ENCODE measurements at places on chromosomes 5 and 9.

- no peak for DNase-seq
These were observed 7.0 kb downstream of the HEMGN start for GRCh38 chr9:97930972-97931371.

DNA sequence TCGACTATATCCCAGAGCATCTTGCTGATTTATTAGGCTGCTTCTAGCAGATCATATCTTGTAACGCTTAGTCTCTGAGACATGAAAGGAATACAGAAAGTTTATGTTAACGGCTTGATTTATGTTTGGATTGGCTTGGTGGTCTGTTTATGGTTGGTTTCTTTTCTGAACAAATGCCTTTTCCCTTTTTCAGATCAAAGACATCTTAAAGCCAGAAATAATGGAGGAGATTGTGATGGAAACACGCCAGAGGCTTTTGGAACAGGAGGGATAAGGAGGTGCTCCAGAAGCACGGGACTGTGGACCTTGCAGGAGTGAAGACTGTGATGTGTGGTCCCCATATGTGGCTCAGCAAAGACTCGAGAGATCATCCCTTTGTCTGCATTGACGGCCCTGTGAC lies 9.9 kb downstream of the EXOSC2 start:
- no peak for DNase-seq

GRCh38 chr5:172411484-172412072 lies 42.7 kb downstream of the SH3PXD2B start:
- DNase-seq = no peak

DNA sequence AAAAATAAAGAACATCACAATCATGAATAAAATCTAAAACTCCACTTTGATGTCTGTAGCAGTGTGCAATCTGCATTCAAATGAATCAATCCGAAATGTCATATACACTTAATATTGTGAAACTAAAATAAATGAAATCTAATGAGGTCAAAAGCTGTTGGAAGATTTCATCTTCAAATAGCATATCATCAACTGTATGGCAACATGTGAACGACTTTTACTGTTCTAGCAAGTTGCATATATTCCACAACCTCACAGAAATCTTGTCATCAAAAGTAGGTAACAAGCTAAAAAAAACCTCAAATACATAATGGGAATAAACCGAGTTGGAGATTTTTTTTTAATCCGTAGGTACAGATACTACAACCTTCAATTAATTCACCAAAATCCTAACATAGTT lies 1.2 kb downstream of the PTBP3 start:
- no peak for DNase-seq

DNA sequence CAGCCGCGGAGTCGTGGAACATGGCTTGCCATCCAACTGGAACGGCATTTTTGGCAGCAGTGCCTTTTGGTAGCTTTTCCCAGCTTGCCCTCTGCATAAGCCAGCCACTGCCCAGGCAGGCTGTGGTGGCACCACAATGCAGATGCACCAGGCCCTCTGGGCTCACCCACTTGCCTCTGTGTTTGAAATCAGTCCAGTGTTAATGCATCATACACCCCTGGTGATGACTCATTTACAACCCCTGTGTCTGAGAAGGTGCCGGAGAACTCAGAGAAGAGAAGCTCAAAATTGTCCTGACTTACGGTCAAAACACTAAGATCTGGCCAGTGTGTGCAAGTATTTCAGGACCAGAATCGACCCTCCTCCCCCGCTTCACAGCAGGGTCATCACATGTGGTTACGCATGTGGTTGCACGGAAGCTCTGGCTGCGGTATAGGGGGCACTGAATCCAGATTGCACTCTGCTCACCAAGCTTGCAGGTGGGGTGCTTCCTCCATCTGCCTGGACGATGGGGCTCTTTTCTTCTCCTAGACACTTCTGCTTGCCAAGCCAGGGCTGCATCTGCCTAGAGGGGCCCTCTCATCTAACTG lies 66.5 kb upstream of the SMIM15 start:
- DNase-seq = no peak

DNA sequence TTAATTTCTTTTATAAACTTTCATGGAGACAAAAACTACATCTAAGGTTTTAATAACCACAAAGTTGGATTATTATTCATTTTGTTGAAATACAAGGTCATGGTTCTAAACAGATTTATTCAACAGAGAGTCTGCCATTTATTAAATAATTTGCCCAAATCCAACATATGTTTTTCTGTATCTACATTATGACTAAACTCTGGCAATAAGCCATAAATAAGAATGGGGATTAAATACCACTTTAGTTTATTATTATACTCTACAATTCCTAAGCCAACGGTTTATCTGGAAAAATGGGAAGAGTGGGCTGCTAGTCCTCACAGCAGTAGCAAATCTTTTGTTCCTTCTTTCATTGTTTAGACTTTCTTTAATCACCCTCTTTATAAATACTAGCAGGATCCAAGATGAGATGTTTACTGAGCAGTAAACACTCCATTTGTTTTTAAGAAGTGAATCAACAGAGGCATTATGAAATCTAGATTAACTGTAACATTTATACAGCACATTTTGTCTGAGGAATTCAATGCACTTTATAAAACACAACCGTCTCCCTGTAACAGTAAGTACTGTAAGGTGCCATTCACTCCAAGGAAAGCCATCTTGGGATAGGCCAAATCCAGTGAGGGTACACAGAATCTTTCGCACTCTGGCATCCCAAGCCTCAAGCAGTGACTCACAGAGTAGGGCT lies 89.7 kb downstream of the DROSHA start:
- no peak for DNase-seq

- DNase-seq = no peak
These were observed 522.6 kb downstream of the HINT1 start for GRCh38 chr5:130642461-130642860.

- DNase-seq = no peak
These were observed 47.9 kb downstream of the PRRT1B start for GRCh38 chr9:131593091-131593820.

- DNase-seq = no peak
These were observed 222.7 kb downstream of the DCP2 start for GRCh38 chr5:113199122-113199905.

DNA sequence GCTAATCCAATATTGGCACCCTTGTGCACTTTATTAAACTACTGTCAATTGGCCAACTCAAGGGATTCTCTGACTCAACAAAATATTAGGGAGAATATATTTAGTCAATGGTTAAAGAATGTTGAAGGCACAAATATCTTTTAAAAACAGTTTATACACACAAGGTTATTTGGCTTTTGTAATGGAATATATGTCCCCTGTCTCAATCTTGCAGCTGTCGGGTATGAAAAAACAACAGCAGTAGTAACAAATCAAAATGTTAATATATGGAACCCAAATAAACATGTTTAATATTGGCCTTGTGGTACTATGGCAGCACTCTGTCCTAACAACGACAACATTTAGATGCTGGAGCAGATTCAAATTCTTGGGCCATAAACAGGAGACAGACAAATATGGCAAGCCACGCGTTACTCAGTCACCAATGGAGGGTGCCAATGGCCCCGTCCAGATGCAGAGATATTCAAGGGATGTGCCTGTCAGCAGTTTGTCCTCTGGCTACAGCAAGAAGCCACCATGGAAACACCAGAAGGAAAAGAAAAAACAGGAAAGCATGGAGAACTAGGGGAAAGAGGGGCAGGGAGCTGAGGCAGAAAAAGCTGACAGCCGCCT lies 342.0 kb downstream of the NDUFS4 start:
- no peak for DNase-seq

DNA sequence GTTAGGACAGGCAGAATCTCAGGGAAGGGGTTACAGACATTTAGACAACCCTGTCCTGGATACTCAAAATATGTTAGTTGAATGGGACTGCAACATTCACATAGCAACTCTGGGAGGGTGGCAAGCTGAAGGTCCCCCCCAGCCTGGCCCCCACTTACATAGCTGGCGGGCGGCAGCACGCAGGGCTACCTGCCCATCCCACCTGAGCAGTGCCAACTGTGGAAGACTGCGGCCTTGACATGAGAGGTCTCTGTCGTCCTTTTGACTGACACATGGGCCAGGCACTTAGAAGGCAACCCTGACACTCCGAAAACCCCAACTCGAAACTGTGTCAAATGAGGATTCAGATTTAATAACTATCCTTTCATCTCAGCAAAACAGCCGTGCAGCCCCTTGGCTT lies 16.5 kb downstream of the PAX5 start:
- DNase-seq = no peak

- DNase-seq = no peak
These were observed 1.4 kb downstream of the ADAMTS12 start for GRCh38 chr5:33890131-33891032.

GRCh38 chr9:17068671-17069070 lies 66.2 kb upstream of the CNTLN start:
- no peak for DNase-seq

DNA sequence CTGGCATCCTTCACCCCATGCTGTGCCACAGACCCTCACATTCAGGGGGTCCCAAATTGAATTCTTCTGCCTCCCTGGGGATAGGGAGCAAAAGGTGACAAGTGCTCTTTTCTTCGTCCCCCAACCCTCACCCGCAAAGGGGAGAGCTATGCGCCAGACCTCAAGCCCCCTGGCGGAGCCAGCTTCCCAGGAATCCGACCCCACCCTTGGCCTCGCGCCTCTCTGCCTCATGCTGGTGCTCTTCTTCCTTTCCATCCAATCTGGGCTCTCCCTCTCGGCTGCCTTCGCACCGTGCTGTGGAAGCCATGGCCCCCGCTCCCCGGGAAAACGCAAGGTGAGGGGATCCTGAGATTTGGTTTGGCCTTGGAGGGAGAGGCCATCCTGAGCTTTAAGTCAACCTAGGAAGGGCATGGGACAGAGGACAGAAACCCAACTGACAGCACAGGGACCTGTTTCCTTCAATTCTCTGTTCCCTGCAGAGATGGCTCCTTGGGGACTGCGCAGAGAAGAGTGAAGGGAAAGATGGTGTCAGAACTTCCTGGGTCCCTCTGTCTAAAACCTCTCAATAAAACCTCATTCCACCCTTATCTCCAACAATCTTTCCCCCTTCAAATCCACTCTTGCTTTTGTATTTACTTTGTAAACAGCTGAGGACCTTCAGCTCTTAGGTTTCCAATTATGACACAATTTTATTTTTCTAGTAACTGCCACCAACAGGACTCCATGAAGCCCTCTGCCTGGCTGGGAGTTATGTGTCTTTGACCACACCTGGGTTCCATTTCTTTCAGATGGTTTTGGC lies 36.3 kb upstream of the CRB2 start:
- DNase-seq = no peak

DNA sequence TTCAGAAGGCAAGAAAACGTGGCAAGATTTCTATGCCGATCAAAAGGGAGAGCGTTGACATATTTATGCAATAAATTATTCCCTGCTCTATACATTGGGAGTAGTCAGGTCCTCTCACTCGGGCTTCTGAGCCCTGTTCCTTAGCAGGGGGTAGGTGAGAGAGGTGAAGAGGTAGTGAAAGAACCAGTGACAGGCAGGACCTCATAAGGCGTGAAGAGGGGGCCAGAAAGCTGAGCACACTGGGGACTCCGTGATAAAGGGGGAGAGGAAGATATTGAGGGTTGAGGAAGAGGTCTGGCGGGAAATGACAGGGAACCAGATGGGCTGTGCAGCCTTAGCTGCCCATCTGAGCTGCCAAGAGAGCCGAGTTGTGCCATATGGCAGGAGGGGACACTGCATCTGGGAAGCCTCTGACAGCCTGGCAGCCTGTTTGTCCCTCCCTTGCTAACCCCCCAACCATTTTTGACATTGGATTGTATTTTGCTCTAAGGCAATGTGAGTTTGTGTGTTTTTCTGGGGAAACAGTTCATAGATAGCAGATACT lies 782 bp upstream of the CDC20B start:
- DNase-seq = no peak

GRCh38 chr5:168972731-168973130 lies 328.2 kb downstream of the SLIT3 start:
- DNase-seq = no peak

- no peak for DNase-seq
These were observed 14.7 kb upstream of the CPEB4 start for GRCh38 chr5:173873306-173873922.

DNA sequence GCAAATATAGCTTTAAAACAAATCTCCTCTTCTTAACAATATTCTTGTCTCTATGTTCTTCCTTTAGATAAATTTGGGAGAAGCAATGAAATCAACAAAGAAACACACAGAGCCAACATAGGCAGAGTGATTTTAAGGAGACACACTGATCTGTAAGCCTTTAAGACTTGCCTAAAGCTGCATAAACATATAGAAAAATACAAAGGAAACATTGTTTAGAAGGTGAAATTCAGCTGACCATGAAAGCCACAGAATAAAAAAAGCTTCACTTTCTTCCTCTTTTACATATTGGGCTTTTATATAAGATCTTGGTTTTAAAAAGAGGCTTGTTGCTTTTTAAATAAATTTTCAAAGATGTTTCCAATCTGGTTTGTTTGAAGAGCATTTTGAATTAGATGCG lies 1277.5 kb downstream of the EFNA5 start:
- no peak for DNase-seq

DNA sequence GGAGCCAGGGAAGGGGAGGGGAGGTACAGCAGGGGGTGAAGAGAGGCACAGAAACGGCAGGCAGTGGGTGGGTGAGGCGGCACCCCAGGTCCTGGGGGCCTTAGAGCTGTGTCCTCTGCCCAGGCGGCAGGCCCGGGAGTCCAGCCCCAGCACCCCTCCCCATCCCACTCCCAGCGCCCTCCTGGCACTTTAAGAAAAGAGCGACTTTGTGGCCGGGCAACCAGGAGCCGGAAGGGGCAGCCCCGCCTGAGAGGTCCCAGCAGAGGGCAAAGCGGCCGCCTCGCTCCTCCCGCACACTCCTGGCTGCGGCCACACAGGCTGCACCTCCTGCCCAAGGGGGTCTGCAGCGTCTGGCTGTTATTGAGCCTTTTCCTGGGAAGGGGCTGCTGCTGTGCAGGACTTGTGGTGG lies 42.6 kb downstream of the NACC2 start:
- DNase-seq = no peak

DNA sequence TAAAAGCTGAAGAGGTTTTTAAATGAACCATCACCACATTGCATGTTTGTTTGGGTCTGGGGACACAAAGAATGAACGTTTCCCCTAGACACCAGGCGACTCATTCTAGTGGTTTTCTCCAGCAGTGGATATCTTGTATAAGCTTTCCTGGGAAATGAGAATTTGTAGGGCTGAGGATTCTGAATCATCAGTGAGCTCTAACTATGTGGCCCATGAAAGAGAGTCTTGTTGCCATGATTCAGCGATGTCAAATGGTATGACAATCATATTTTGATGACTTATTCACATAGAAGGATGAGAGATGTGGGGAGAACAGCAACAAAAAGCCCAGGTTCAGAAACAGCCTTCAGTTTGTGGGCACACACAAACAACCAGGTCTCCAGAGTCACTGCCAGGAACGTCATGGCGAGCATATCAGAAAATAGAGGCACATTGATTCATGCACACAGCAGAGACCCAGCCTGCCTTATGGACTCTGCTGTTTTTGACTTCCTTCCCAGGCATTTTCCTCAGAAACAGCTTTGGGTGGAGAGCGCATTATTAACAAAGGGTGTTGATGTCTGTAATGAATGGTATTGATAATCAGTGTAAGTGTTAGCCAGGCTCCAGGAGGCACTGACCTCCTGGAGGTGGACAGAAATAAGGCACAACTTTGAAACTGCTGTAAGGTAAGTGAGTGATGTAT lies 13.3 kb downstream of the ZNF474 start:
- no peak for DNase-seq

All from right renal pelvis (tissue), 4 donors.